ENCODE measurements at places on chromosomes 4 and X.

GRCh38 chr4:6889736-6890324 is 19.8 kb upstream of the TBC1D14 start:
- DNase-seq: no peak

DNA sequence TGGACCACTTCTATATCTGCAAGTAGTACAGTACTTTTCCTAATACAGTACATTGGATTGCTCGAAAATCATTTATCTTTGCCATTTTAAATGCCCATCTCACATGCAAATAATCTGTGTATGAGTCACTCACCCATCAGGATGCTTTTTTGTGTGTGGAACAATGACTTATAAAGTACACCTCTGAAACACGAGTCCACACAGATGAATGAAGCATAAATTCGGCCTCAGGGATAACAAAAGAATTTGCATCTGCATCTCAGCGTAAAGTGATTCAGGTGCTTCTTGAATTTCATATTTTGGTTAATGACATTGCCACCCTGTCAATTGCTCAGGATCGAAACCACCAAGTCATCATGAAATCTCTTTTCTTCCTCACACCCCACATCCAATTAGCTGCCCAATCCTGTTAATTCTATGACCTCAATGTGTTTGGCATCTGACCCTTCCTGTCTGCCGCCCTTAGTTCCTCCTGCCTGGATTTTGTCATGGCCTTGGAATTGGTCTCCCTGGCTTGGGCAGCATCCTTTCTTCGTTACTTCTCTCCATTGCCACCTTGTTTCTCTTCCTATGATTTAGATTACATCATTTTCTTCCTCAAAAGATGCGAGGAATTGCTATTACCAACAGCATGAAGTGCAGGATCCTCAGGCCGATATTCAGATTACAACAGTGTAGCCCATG is 161.6 kb upstream of the MID1 start:
- no peak for DNase-seq

GRCh38 chrX:48683411-48683982 is at the start of gene WAS:
Gene WAS, plus strand, starts transcription at chrX:48683799. Its CDS starts 55 bp downstream, at chrX:48683854.
- DNase-seq: no peak

DNA sequence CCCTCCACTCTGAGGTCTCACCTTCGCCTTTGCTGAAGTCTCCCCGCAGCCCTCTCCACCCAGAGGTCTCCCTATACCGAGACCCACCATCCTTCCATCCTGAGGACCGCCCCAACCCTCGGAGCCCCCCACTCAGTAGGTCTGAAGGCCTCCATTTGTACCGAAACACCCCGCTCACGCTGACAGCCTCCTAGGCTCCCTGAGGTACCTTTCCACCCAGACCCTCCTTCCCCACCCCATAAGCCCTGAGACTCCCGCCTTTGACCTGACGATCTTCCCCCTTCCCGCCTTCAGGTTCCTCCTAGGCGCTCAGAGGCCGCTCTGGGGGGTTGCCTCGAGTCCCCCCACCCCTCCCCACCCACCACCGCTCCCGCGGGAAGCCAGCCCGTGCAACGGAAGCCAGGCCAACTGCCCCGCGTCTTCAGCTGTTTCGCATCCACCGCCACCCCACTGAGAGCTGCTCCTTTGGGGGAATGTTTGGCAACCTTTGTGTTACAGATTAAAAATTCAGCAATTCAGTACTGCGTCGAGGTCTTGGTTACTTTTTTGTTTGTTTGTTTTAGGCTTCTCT is 5.0 kb downstream of the SOD3 start:
- no peak for DNase-seq

- DNase-seq: no peak
These were observed 14.5 kb downstream of the TNIP2 start for GRCh38 chr4:2741626-2742025.

GRCh38 chr4:149845743-149846142 is 30.1 kb upstream of the IQCM start:
- DNase-seq: no peak

- DNase-seq: no peak
These were observed 33.4 kb downstream of the ASIC5 start for GRCh38 chr4:155832664-155833063.

DNA sequence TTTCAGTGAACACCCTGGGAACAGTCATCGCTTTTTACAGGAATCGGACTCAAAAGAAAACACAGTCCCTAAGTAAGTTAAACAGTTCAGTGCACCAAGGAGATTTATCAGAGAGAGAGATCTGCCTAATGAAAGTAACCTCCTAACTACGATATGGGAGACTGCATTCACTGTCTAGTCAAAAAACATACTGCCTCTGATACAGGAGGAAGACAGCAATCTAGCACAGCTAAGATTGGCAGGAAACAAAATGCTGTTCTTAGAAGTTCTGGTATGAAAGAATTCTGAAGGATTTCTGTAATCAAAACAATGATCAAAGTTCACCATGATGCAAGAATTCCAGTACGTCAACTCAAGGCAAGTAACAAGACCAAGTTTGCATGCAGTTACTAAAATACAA is 92.8 kb downstream of the MAML3 start:
- no peak for DNase-seq

- DNase-seq: no peak
These were observed 134.0 kb downstream of the COL4A6 start for GRCh38 chrX:108304210-108304609.

DNA sequence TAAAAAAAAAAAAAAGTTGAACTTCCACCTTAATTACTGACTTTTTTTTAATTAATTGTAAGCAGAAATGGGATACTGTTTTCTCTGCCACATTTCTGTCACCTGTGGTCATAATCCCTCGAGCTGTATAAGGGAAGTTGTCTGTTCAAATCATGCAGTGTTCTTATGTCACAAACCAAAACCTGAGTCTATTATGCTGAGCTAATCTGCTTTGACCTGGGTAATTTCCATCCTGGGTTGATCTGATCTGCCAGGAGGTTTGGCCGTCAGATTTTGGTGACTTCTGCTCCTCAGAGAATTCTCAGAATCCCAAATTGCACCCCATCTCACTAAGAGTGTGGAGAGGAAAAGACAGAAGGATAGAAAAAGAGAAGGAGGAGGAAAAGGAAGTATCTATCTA is 683.1 kb downstream of the KCTD8 start:
- no peak for DNase-seq

- DNase-seq: no peak
These were observed 362.4 kb downstream of the MID1IP1 start for GRCh38 chrX:39163581-39164126.

DNA sequence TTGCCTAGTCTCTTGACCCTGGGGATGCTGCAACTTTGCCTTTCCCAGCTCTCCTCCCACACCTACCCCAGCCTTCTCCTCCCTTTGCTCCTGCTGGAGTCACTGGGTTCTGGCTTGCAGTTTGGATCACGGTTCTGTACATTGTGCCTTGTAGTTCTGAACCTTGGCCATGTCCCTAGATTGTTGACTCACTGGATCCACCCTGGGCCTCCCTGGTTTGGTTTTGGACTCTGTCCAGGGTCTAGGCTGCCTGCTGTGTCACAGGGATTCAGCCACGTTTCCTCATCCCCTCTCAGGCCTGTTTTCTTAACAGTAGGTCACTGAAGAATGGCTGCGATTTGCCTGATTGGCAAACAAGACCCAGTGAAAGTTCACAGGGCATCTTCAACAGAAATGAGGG is 11.5 kb upstream of the GABRE start:
- DNase-seq: no peak
